ENCODE measurements at places on chromosomes 6 and 20.

GRCh38 chr6:38116248-38116647, 296.7 kb downstream of the ZFAND3 start:
- no peak for DNase-seq

DNA sequence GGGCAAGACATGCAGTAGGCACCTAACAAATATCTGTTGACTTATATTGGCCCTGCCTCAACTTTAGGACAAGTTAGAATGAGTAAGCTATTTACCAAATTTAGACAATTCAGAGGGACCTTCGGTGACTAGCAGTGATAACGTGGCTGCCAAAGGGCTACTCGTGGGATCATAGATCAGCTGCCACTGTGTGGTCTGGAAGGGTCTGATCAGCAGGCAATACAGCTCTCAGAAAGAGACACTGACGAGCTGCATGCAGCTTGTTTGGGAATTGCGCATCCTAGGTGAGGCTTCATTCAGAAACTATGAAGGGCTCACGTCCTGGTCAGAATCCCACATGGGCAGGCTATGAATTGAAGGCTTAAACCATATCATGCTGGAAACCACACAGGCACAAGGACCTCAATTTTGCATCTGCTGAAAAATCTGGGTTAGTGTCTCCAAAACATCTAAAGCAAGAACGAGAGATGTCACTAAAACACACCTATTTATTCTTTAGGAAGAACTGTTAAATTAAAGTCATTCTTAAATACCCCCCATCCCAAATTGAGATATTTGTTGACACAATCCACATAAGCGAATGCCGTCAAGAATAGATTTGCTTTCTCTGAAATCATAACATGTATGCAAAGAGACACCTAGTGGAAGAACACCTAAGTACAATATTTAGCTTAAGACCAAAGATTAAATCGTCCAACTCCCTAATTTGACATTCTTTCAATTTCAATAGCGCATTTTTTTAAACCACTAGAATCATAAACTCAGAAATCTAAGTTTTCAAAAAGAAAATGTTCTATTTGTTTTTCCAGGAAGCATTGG, 79.6 kb downstream of the IPCEF1 start:
- no peak for DNase-seq

DNA sequence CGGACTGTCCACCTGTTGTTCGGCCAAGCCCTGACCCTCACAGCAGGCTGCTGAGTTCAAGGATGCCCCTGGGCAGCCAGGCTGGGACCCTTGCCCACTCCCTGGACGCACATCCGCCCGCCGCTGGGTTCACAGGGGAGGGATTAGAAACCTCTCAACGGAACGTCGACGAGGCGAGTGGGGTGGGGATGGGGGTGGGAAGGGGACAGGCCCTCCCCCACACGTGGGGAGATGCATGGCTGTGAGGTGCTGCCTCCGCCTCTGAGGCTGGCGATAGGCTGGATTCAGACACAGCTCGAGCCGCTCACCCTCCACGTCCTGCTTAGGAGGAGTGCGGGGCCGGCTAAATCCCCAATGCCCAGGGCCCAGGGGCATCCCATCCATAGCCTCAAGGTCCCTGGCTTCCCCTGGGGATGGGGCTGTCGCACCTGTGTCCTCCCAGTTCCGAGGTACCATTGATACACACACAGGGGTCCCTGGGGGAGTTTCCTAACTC, 90.6 kb upstream of the BHLHE23 start:
- no peak for DNase-seq

- DNase-seq = no peak
Measured at GRCh38 chr6:138592749-138593123, 93.4 kb upstream of the NHSL1 start.

DNA sequence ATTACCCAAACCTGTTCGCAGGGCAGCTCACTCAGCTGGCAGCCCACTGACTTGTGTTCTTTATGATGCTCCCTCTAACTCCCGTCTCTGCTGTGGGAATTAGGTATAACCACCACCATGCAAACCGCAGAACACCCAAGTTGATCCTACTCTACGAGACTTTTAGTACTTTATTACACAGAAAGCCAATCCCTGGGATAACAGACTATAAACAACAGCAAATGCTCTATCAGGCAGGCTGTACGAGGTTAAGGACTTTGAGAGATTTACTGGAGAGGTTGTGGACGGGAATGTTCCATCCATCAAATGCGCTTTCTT, 241.1 kb downstream of the FOXC1 start:
- DNase-seq = no peak

DNA sequence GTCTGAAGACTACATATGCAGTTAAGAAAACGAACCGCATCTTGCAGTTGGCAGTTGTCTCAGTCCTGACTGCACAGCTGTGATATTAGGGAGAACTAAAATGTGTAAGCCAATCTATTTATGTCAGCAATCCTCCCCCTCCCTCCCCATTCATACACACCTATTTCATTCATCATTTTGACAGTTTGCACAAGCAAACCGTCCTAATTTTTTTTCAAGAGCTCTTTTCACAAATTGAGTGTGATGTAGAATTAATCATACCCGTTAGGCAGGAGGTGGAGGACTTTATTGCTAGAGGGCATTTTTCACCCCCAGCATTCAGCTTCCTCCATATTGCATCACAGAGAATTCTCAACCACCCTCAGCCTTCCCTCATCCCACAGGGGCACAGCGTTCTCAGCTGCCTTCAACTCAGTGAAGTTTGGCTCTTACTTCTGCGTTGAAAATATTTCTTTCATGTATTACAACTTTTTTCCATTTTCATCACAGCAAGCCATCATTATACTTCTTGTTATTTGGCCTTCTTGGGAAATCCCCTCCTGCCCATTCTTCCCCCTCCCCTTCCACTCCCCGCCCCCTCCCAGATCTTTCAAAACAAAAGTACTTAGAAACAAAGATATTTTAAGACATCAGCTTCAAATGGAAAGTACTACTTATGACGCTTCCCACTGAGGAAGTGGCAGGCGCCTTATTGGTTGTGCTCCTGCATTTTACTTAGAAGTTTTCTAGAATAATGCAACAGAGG, 37.5 kb downstream of the NOX3 start:
- no peak for DNase-seq

DNA sequence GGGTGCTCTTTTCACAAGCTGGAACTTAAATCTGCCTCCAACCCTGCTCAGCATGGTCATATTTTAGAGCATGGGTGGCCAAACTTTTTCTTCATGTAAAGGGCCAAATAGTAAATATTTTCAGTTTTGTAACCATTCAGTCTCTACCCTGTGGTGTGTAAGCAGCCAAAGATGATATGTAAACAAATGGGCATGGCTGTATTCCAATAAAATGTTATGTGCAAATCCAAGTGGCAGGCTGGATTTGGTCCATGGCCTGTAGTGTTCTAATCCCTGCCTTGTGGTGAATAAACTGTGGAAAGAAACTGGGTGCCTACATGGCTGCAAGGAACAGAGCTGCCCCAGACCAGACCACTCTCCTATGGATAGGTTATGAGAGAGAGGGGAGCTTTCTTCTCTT, 32.7 kb downstream of the OGFRL1 start:
- DNase-seq = no peak

DNA sequence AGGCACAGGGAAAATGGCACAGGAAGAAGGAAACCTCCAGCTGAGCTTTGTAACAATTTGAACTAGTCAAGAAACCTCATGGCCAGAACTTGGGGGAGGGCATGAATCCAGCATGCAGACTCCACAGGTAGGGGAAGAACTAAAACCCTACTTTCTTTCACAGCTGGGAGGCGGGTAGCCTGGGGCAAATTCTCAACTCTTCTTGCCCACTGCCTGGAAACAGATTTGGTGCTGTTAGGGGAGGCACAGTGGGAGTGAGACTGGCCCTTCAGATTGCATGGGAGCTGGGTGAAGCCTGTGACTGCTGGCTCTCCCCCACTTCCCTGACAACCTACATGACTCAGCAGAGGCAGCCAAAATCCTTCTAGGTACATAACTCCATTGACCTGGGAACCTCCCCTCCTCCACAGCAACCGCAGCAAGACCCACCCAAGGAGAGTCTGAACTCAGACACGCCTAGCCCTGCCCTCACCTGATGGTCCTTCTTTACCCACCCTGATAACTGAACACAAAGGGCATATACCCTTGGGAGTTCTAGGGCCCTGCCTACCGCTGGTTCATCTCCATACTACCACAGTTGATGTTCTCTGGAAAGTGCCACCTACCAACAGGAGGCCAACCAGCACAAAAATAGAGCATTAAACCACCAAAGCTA, 37.2 kb upstream of the TRIM27 start:
- no peak for DNase-seq
